ENCODE measurements at places on chromosomes 16 and 17.

- no peak for DNase-seq
Measured at GRCh38 chr17:70127221-70127873, 42.0 kb upstream of the KCNJ2 start.

DNA sequence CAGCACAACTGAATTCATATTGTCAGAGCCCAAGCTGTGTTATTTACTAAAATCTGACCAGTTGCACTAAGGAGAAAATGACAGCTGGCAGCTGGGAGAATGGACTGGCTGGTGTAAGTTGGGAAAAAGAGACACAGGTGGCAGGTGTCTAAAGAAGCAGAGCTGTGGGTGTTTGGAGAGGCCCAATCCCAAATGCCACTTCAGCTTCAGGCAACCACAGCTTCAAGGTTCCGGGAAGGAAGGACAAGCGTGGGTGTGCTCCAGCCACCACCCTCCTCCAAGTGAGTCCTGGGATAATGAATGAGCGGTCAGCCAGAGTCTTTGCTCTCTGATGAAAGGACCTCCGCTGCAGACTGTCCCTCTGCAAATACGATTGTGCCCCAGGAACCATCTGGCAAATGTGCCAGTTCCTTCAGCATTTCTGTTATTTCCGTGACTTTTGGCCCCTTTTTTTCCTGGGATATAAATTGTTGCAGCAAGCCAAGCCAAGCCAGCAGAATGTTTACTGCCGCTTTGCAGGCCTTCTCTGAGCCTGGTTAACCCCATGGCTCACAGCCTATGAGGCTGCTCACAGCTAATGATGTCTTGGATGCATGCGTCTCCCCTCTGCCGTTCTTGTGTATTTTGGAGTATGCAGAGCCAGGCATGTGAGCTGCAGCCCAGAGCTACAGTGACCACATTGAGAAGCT lies 9.5 kb upstream of the RHBDL3 start:
- DNase-seq: no peak

GRCh38 chr16:71625113-71625850 lies 702 bp upstream of the MARVELD3 start:
- DNase-seq: no peak

DNA sequence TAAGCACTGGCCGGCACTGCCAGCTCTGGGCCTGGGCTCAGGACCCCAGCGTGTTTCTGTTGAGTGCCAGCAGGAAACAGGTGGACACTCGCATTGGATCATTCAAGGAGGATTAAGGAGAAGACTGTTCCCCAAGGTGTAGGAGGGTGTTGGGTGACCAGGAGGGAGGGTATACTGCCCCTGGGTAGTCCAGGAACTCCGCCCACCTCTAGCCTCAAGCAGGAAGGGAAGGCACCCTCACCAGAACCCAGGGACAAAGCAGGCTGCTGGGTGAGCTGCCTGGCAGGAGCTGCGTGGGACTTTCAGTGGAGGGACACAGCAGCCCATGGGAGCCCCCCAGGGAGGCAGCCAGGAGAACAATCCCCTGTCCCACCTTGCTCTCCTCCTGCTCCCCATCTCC lies 7.7 kb upstream of the RAB37 start:
- DNase-seq: no peak

GRCh38 chr16:72840631-72841381 lies 207.1 kb downstream of the ZFHX3 start:
- DNase-seq: no peak

- no peak for DNase-seq
Measured at GRCh38 chr16:73323880-73324279, 276.0 kb upstream of the ZFHX3 start.

- DNase-seq: no peak
Measured at GRCh38 chr17:28718333-28719020, 809 bp upstream of the RAB34 start.

GRCh38 chr17:50863221-50863843 lies 2.8 kb downstream of the TOB1 start:
- DNase-seq: peak; percentile 16

DNA sequence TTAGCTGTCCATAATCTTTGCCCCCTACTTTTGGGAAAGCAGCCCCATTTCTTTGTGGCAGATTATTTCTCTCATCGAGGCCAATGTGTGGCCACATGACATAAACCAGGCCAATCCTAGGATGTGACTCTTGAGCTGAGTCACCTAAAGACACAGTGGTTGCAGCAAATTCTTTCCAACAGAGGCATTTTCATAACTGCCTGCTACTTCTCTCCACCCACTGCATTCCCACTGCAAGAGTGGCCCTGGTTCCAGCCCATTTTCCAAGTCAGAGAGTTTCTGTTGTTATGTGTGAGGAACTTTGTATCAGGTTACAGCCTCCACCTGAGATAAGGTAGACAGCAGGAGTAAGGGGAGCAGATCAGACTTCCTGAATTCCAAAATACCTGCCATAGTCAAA lies 195.2 kb downstream of the RGS9 start:
- no peak for DNase-seq

DNA sequence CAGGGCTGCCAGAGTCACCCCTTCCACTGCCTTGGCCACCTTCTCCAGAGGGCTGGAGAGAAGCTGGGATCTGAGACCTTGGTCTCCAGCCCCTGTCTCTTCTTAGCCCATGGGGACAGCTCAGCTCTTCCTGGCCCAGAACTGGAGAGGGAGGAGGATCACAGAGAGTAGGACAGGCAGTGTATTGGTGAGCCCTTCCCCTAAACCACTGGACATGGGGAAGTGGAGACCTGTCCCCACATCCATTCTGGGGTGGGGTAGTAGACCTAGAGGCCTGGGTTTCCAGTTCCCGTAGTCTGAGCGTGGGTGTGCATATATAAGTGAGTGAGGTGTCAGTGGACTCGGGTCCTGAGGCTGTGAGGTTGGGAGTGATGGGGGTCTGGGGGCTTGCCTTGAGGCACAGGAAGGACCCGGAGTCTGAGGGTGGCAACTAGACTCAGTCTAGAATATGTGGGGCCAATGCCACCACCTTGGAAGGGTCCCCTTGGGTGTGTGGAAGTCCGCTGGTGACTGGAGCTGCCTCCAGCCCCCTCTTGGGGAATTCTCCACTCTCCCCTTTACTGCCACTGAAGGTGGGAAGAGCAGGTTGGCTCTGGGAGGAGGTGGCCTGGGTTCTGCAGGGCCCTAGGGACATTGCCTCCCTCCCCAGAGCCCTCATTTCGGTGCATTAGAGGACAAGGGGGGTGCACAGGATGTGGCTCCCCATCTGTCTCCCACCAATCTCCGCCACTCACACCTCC lies 19.9 kb downstream of the GJD3 start:
- DNase-seq: no peak

DNA sequence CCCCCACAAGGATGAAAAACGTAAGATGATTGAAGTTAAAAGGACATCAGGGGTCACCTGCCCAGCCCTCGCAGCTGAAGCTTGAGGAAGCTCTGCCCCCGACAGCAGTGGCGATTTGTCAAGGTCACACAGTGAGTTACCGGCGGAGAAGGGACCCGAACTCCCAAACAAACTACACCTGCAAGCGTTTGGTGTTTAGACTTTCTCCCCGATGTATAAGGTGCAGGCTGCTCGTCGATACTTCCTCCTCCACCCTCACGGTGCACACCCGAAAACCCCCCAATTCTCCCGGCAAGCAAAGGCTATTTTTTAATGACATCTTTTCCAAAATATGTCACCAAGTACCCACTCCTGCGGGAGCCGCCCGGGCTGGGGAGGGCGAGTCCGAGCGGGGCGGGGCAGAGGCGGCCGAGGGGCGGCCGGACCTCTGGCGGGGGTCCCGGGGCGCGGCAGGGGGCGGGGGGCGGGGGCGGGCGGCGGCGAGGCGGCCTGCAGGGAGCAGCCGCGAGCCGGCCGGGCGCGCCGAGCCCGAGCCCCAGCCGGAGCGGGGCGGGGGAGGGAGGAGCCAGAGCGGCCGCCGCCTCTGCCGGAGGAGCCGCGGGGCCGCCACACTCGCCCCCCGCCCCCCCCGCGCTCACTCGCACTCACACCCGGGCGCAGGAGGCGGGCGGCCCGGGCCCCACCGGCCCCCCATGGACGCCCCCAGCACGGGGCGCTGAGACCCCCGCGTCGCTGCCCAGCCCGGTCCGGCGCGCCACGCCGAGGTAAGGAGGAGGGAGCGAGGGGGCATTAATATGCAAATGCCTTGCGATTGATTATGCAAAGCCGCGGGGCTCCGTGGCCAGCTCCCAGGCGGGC lies at the start of gene THRA:
THRA (plus strand) TSS at position 637 of the 858 bp plus-strand sequence. CDS start 11,524 bp downstream, outside the sequence.
- peak; percentile 55 for DNase-seq

GRCh38 chr16:78583441-78583840 lies 484.0 kb downstream of the WWOX start:
- DNase-seq: peak; percentile 2

GRCh38 chr17:32297860-32298259 lies 32.2 kb downstream of the RHBDL3 start:
- no peak for DNase-seq

GRCh38 chr17:66306446-66306845 lies 4.0 kb downstream of the PRKCA start:
- DNase-seq: no peak

GRCh38 chr17:29562615-29563014 lies 4.2 kb downstream of the ABHD15 start:
- no peak for DNase-seq

- DNase-seq: no peak
Measured at GRCh38 chr17:11823862-11824261, 173.4 kb downstream of the ZNF18 start.

GRCh38 chr17:74063439-74063838 lies 140.0 kb upstream of the RPL38 start:
- no peak for DNase-seq

DNA sequence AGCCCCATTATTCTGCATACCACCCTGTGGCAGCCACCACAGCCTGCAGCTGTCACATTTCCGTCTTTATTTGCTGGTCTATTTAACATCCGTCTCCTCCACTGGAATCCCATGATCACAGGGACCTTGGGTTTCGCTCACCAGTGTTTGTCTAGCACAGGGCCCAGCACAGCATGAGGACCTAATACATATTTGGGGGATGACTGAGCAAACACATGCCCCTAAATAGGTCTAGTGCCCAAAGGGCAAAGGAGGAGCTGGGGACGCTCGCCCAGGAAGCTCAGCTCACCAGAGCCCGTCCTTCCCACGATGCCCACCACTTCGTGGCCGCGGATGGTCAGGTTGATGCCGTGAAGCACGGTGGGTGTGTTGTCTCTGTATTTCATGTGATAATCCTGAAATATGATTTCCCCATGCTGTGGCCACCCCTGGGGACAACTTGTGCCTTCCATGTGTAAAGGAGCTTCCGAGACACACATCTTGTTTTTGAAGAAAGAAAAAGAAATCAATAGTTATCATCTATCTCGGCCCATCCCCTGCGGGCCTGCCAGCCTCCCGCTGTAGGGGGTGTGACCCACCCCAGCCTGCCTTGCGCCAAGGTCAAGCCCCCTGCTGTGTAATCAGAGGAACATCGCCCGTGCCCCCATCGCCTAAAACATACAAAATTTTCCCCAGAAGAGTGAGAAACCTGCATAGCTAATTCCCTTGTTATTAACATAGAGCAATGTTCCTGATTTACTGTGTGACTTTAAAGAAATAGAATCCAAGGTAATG lies 21.0 kb upstream of the ABCC12 start:
- no peak for DNase-seq

GRCh38 chr16:31347445-31347844 lies 7.5 kb upstream of the ITGAX start:
- no peak for DNase-seq

GRCh38 chr16:58417600-58417999 lies 25.3 kb downstream of the GINS3 start:
- DNase-seq: no peak

DNA sequence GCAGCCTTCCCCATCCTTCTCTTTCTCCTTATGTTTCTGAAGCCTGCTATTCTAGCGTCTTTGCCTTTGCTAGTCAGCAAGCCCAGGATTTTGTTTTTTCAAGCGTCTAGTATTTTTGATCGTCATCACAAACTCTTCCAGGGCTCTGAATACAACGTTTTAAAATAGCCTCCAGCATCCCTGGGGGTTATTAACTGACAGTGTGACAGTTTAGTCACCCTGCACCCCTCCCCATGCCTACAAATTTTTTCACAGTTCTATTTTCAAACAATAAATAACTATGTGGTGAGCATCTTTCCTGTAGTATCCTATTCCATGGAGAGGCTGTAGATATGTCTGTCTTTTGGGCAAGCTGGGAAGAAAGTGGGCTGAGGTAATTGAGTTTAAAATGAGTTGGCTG lies 280.9 kb downstream of the MAP2K4 start:
- no peak for DNase-seq

DNA sequence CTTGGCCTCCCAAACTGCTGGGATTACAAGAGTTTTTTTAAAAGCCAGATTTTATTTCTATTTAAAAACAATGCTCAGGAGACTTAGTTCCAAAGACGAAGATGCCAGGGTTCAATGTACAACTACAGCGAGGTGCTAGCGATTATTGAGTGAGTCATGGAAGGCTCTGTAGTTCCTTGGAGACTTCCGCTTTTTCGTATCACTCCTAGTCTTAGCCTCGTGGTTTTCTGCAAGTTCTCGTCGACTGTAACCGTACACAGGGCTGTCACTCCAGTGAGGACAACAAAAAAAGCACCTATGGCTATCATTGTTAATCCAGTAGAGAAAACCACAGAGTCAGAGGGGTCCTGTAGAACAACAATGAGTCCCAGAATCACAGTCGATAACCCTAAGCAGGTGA lies 22.7 kb upstream of the ZC3H7A start:
- DNase-seq: no peak

- DNase-seq: no peak
Measured at GRCh38 chr16:89430436-89431157, 59.8 kb downstream of the ANKRD11 start.

DNA sequence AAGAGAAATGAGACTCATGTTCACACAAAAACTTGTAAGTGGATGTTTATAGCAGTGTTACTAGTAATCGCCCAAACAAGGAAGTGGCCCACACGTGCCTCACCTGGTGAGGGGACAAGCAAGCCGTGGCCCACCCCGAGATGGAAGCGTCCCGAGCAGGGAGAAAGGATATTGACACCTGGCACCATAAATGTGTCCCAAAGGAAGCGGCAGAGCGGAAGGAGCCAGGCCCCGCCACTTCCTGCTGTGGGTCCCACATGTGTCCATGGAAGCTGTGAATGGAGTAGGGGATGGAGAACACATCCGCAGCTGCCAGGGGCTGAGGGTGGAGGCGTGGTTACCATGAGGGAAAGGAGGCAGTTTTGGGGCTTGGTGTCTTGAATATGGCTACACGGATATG lies 18.9 kb downstream of the KCNJ18 start:
- DNase-seq: no peak

DNA sequence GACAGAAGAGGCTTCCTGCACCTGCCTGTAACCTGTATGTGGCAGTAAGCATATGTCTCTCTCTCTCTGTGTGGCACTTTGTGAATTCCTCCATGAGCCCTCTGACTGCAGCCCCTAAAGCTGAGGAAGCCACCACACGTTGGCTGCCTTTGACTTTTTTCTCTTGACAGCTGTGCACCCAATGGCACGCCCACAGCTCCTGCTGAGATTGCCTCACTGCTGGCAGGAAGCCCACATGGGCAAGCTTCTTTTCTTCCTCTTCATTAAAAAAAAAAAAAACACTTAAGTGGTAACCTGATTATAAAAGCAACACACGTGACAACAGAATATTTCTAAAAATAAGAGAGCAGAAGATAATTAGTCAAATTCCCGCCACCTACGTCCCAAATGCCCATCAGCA lies 34.0 kb upstream of the PIRT start:
- peak; percentile 2 for DNase-seq

Data from NCI-H345 (cell line).